Fibroblast of the conjunctiva (primary cell): ENCODE measurements at places on chromosomes 7 and 10.

GRCh38 chr7:6590645-6591110 is 857 bp downstream of the INTS15 start:
- no peak for DNase-seq

- DNase-seq = no peak
Observed at GRCh38 chr7:73971322-73971703, 56.7 kb upstream of the ELN start.

DNA sequence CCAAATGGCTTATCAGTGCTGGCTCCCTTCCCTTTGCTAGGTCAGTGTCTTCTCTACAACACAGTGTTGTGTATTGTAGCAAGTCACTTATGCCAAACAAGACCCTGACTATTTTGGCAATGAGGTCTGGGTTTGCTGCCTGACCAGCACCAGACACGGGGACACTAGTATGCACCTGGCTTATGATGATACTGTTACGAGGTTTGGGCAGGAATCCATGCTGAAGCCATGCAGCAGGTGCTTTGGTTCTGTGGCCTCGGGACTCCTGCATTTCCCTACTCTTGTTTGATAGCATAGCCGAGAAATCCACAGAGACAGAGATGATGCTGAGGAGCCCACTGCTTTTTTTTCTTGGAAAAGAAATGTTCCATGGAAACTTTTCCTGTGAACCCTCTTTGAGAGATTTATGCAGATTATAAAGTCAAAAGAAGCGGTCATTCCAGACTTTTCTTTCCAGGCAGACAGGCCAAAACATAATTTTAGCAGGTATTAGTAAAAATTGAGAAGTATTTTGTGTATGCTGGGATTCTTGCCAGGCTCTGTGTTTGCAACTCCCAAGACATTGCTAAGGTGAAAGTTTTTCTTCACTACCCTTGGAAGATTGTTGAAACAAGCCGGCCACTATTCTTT is 291.1 kb downstream of the BBS9 start:
- DNase-seq = no peak

DNA sequence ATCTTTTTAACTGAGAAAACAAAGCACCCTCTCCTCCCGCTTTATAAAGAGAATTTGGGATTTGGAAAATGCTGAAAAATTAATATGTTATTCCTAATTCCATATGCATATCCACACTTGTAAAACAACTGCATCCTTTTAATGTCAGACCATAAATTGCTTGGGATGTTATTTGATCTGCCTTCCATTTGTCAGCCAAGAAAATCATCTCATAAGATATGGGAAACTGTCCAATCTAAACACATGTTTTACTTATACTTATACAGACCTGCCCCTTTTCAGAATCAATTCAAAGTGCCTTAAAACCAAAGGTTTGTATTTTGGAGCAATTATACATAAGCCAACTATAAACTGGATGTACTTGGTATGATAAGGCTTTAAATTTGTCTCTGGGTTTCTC is 595.5 kb upstream of the PFKP start:
- DNase-seq = no peak

- no peak for DNase-seq
Observed at GRCh38 chr10:7028809-7029166, 382.0 kb downstream of the SFMBT2 start.

GRCh38 chr10:89302625-89303024 is 779 bp downstream of the IFIT2 start:
- DNase-seq = no peak

DNA sequence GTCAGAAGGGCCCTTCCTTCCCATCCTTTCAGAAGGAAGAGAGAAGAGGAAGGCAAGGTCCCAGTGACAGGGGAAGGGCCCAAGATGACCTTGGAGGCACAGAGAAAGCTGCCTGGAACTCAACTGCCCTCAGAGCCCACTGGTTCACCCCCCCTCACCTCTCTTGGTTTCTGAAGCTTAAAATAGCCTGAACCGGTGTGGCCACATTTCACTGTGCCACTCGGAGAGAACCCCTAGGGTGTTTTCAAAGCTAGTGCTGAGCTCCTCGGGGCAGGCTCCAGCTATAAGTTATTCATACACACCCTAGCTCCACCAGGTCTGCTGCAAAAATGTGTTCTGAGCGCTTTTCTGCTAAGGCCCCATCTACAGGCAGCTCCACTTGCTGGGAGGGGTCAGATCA is 60.9 kb upstream of the ADRB1 start:
- no peak for DNase-seq

DNA sequence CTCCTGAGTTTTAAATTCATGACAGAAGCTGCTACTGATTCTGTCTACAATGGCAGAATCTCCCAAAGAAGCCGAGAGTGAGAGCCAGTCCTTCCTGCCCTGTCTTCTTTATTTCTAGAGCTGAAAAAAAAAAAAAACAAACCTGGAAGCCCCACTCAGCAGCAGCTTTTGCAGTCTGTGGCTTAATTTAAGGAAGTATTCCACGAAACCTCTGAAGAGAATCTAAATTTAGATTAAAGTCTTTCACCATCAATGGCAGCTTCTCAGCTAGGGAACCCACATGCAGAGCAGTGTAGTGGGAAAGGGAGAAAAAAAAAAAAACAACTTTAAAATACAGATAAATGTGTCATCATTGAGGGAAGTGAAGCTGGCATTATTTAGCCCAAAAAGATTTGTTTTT is 23.4 kb downstream of the SMURF1 start:
- no peak for DNase-seq

DNA sequence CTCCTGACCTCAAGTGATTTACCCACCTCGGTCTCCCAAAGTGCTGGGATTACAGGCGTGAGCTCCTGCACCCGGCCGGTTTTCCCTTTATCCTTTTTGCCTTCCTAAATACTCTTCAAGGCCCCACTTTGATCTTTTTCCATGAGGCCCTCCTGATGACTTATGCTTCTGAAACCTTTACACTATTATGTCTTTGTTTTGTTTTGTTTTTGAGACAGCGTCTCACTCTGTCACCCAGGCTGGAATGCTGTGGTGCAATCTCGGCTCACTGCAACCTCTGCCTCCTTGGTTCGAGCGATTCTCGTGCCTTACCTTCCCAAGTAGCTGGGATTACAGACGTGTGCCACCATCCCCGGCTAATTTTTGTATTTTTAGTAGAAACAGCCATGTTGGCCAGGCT is 3.8 kb downstream of the STMP1 start:
- no peak for DNase-seq

DNA sequence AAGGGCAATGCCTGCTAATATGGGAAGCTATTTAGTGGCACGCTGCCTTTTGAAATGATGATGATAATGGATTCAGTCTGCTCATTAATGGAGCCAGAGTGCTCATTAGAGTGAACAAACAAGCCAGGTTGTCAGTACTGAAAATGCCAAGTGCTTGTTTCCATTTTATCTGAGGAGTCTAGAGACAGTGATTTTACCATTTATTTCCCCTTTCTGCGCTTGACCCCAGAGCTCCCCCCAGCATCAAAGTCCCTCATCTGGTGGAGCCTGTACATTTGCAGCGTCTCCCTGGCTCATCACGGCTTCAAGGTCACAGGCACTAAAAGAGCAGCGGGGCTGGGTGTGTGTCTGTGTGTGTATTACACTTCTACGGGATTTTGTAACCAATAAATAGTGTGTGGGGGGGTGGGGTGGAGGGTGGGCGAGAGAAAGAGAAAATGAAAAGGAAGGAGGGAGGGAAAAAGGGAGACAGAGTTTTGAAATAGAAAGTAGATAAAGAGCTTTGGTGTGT is 553.8 kb downstream of the TFEC start:
- no peak for DNase-seq

DNA sequence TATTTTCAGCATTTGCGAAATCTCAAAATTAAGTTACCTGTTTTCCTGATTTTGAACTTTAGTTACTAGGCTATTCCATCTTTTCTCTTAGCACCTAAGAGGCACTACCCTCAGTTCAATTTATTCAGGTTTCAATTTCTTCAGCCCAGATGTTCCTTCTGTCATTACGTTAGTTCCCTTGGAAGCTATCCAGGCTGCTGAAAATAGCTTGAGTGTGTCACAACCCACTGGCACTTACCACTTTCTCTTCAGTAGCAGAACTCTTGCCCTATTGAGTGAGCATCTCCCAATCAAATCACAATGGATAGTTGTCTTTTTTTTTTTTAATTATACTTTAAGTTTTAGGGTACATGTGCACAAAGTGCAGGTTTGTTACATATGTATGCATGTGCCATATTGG is 332.7 kb upstream of the LRGUK start:
- DNase-seq = no peak

DNA sequence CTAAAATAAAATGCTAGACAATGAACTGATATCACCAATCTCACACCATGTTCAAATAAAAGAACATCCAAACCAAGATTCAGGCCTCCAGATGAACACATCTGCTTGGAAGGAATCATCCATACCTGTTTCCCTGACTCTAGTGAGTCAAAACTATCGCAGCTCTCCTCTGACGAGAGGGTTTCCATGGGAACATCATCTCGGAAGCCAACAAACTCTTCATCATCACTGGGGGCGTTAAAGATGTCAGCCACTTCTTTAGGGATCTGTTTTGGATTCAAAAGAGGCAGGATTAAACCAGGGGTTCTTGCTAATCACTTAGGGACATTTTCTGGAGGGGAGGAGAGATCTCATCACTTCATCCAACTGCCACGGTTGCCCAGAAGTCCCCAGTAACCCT is 29.1 kb downstream of the CDCA7L start:
- DNase-seq = no peak

DNA sequence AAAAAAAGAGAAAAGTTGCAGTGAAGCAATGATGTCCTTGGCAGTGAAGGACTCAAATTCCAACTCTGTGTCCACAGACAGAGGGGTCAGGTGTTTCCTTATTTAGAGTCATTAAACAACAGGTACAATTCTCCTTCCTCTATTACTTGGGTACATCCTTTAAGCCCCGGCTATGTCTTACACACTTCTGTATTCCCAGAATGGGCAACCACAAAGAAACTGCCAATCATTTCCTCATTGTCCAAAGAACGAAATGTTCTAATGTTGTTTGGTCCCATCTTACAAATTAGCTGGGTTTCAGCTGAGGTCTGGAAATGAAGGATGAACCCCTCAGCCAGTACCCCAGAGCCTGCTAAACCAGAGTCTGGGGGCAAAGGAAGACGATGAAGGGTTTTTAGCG is 59.5 kb downstream of the GRB10 start:
- DNase-seq = no peak

- DNase-seq = no peak
Observed at GRCh38 chr7:127667017-127667670, 15.2 kb downstream of the SND1 start.

GRCh38 chr7:5213286-5213645 is 23.2 kb downstream of the WIPI2 start:
- no peak for DNase-seq

DNA sequence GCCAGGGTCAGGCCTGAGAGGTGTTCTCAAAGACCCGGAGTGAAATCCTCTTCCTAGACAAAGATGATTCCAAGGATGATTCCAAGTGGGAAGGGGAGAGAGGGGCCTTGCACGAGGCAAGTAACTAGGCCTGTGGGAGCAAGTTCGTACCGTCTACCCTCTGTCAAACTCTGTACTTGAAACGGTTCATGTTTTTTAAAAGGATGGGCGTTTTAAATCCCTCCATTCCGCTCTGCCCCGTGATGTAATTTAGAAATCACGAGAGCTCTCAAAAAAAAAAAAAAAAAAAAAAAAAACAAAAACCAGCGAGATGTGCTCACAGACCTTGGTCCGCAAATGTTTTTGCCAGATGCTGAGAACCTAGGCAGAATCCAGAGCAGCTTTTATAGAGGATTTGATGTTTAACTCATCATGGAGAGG is 114.7 kb upstream of the CARD11 start:
- no peak for DNase-seq

GRCh38 chr7:66430164-66430545 is 198.5 kb upstream of the KCTD7 start:
- DNase-seq = no peak

GRCh38 chr7:116902867-116903266 is 40.5 kb downstream of the CAPZA2 start:
- no peak for DNase-seq

- no peak for DNase-seq
Observed at GRCh38 chr7:92639966-92640365, 49.8 kb upstream of the FAM133B start.

DNA sequence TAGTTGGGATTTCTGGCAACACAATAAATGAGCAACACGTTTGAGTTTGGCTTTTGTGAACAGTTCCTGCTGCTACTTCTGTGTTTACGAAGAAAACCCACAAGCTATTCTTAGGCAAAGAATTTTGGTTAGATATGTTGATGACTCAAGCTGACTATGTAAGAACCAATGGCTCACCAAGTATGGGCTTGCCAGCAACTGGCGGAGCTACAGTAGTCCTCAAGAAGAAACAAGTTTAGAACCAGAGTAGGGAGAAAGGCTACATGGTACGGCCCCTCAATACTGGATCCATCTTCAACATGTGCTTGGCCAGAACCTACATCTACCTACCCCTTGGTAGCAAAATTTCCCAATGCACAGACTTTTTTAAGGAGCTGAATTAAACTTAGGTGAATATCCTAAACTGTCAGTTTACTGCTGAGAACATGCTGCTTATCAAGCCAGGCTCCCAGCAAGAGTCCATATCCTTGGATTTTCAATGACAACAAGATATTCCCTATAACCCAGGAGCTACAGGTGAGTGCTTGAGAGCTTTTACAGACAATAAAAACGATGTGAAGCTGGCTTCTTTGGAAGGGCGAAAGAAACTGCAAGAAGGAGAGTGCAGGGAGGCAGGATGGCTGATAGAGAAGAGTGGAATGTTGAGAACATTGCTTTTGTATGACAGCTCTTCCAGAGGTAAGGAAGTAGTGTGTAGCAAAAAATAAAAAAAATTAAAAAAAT is 74.3 kb upstream of the ASAH2 start:
- peak; percentile 89 for DNase-seq

DNA sequence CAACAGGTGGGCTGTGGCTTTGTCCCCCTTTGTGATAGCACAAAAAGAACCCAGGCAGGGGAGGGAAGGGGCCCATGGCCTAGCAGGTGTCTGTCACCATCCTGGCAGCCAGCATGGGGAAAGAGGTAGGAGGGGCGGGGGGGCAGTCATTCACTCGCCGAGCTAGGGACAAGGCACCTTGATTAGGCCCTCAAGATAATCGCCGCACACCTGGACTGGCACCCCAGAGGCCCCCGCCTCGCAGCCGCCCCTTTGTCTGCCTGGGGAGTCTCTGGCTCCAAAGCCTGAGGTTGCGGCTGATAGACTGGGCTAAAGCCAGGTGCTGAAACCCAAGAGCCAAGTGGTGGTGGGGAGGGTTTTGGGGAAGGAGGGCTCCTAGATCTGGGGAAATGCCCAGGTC is 151.2 kb upstream of the PCBD1 start:
- DNase-seq = no peak

DNA sequence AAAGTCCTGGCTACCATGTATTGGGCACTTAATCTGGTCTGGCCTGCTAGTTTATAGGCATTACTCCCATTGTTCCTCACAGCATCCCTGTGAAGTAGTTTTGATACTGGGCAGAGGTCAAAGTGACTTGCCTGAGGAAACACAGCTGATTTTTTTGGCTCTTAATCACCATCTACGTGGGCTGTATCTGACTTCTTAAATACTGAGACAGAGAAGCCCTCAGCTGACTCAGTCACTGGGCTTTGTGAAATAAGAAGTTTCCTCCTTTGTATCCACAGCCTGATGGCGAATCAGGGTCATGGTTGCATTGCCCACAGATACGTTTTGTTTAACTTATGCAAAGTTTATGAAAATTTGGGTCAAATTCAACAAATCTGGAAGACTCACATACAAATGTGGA is 13.2 kb downstream of the TACR2 start:
- no peak for DNase-seq
